ENCODE measurements at places on chromosomes 5 and 9.

GRCh38 chr5:7802855-7803254 lies 48.1 kb downstream of the CFAP90 start:
- DNase-seq, result no peak

DNA sequence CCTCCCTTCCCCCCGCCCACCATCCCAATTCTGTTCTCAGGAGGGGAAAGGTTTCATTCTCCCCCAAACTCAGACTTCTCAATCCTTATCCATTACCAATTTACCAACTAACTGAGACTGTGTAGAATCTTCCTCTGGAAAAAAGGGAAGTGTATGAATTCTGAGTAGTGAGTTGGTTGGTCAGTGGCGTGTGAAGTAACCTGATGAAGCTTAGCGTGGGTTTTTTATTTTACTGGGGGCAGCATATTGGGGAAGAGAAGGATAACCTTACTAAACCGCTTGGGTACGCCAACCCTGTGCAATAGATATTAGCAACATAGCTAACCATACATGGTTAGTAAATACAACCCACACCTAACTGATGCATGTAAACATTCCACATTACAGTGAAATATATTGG lies 1.1 kb upstream of the DNAJC21 start:
- DNase-seq, result no peak

DNA sequence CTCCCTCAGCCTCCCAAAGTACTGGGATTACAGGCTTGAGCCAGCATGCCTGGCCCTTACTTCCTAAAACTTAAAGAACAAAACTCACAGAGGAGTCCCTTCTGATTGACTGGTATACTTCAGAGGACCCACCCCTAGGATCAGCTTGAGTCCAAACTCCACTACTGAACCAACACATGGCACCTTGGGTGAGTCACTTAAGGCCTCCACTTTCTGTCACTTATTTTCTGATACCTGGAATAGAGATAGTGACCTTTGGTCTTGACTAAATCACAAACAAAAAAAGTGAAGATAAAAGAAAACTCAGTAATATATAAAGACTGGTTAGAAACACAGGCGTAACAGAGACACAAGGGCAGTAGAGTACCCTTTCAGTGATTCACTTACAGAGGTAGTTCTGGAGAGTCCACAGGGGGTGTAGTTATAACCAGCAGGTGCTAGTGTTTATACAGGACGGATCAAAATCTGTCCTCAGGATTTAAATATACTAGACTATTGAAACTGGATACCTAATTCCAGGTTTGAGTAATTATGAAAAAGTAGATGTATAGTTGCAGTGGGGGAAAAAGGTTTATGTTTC lies 274.3 kb upstream of the ANKRD55 start:
- DNase-seq, result no peak

DNA sequence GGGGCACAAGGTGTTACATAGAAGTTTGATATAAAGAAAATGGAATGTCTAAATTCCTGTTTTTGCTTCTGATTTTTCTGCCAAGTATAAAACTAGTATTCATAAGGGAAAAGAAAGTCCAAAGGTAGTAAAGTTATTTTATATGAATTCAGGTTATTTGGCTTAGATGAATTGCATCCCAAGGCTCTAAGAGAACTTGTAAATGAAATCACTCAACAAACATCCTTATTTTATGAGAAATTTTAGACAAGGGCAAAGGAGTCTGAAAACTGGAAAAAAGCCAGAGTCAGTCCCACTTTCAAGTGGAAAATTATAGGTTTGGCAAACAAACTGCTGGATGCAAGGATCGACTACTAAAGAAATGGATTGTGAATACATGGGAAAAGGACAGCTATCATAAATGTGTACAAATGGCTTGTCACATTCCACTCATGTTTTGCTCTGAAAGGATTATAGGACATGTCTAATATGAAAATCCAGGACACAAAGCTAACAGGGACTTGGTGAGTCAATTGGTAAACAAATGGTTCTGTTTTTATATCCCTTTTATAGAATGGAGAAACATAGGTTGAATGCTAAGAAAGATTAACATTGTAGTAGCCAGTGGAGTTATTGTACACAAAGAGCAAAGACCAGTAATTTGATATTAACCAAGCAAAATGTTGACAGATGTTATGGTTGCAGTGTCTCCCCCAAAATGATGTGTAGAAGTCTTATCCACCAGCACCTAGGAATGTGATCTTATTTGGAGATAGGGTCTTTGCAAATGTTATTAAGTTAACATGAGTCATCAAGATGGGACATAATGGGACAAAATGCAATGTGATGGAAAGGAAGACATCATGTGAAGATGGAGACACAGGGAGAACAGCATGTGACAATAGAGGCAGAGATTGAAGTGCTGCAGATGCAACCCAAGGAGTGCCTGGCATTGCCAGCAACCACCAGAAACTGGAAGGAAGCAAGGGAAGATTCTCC lies 495.7 kb downstream of the TLE1 start:
- DNase-seq, result no peak

DNA sequence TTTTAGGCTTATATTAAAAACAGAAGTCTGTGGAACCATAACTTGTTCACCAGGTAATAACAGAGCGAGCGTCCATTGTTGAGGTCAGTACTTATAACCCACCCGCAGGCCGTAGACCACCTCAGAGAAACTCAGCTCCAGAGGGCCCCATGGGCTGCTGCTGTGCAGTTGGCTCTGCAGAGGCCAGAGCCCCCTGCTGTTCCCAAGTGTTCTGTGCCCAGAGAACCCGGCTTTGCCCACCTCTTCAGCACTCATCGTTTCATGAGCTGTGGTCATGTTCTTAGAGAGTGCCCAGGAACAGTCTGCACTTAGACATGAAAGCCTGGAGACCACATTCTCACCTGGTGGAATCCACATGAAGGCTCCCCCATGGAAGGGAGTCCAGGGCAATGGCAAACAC lies 50.4 kb upstream of the SLC2A8 start:
- no peak for DNase-seq

DNA sequence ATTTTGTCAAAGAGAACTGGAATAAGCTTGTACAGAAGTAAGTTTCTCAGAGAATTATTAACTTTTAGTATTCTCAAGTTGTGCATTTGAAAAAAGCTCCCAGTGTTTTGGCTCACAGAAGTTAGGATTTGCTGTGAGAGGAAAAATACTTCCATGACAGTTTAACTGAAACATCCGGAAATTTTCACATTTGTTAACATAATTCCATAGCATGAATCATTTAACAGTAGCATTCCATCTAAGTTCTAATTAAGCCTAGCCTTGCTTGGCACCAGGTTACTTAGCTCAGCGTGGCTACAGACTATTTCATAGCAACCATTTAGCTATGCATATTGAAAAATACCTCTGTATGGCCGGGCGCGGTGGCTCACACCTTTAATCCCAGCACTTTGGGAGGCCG lies 90.8 kb downstream of the LNPEP start:
- DNase-seq, result no peak

GRCh38 chr5:149693482-149693881 lies 36.6 kb upstream of the PPARGC1B start:
- DNase-seq, result no peak

DNA sequence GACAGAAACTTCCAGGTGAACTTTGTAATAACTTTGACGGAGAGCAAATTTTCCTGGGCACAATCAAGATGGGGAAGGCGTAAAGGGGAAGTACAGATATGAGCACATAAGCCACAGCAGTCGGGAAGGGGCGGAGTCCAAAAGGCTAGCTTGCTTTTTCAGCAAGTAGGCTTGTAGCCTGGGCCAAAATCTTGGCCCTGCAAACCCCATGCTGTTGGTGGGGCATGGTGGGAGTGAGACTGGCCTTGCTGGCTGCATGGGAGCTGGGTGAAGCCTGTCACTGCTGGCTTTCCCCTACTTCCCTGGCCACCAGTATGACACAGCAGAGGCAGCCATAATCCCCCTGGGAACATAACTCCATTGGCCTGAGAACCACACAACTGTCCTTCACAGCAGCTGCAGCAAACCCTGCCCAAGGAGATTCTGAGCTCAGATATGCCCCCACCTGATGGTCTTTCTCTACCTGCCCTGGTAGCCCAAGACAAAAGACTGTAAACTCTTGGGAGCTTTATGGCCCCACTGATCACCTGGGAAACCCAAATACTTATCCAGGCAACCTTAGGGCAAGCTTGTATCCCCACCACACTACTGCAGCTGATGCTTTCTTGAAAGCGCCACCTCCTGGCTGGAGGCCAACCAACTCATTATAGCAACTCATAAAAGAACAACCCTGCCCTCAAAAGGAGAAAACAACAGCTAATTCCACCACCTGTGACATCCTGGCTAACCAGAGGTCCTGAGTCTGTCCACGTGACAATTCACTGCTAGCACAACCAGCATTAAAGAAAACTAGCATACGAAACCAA lies 24.0 kb downstream of the DCTN4 start:
- DNase-seq, result no peak

DNA sequence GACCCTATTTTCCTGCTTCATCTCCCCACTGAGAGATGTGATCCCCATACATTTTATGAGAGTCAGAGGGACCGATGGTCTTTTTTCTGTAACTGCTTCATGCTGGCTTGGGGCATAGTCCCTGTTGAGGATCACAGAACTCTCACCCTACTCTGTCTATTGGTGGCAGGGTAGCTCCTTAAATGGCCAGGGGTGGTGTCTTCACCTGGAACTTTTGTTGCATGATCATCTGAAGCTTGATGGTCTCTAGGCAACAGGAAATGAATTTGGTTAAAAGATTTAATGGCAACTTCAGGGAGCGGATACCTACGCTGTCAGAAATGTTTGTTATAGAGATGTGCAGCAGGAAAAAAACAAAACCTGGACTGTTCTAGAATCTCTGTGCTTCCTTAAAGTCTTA lies 87.0 kb upstream of the GLIS3 start:
- DNase-seq, result no peak

- DNase-seq, result no peak
Measured at GRCh38 chr5:133295520-133295919, 243.7 kb downstream of the HSPA4 start.

DNA sequence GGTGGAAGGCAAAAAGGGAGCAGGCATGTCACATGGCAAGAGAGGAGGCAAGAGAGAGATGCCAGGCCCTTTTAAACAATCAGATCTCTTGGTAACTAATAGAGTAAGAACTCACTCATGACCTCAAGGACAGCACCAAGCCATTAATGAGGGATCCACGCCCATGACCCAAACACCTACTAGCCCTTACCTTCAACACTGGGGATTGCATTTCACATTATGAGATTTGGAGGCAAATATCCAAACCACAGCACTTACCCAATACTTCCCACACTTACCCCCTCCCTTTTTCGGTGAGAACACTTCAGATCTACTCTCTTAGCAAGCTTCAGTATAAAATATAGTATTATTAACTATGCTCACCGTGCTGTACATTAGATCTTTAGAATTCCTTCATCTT lies 41.9 kb downstream of the ZNF354A start:
- no peak for DNase-seq

- no peak for DNase-seq
Measured at GRCh38 chr9:75161116-75161857, 73.0 kb downstream of the OSTF1 start.

DNA sequence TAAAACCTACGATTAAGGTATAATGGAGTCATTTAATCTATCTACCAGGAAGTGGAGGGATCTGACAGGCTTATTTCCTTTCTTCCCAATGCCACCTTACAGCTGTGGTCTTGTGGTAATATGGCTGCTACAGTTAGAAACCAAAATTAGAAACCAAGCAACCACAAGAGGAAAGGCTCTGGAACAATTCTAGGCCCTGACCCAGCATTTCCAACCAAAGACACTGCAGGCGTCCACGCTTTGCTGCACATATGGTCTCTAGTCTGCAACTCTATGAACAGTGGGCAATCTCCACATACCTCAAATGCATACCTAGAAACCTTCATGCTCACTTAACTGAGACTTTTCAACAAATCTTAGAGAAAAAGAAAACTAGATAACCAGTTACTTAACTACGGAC lies 339.1 kb downstream of the NFIB start:
- no peak for DNase-seq

DNA sequence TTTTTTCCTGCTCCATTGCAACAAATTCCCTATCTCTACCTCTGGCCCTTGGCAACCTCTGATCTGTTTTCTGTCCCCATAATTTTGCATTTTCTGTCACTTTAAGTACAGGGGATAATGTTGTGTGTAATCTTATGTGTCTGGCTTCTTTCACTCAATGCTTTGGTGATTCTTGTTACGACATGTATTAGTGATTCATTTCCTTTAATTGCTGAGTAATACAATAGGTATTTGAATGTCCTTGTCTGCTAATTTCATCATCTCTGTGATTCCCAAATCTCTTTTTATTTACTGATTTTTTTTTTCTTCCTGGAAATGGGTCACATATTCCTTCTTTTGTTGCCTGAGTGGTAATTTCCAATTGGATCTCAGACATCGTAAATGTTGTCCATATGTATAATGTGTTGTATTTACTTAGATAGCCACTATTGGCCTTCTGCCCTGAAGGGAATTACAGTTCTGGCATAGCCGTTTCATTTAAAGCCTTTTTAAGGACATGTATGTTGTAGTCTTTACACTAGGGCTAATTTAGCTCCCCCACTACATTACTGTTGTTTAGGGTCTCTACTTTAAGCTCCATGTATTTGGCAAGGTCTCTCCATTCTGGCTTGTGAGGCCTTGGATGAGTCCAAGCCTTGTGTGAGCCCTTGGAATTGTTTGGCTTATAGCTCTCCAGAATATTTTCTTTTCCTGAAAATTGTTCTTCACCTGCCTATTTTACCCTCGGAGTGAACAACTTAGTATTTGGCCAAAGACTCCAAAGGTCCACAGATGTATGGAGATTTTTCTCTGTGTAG lies 683.8 kb downstream of the LRRC70 start:
- DNase-seq, result no peak

GRCh38 chr5:97106216-97106581 lies 36.2 kb downstream of the LIX1 start:
- DNase-seq, result no peak

DNA sequence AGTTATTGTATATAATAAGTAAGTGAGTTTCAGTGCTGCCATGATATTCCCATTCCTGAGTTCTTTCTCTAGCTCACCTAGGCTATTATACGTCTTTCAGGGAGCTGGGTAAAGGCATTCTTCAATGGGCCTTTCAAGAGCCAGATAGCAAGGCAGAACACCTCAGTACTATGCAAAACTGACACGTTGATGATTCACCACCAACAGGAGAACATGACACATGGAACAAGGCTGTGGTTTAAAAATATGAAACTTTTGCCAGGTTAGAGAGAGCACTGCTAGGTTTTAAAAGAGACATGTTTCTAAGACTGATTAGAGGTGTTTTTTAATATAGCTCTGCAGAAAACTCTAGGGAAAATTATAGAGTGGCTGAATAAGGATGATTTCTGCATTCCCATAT lies 95.9 kb downstream of the UGCG start:
- no peak for DNase-seq

DNA sequence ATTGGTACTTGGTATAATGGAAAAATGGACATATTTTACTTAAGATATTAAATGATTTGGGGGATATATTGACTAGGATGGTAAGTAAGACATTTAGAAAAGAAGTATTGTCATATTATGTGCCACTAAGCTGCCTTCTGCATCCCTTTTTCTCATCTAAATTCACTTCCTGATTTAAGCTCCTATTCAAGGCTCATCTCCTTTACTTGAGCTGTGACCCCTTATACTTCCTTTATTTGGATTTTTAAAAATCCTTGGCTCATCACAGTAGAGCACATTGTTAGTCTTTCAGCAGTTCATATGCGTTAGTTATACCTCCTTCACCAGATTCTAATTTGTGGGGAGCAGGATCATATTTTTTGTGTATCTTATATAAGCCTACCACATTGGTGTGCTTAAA lies 6.6 kb downstream of the COMMD10 start:
- DNase-seq, result no peak

Measured in CD4-positive, alpha-beta T cell treated with Interleukin-10 for 1 hour (primary cell).